Sigmoid colon (tissue), 7 donors: ENCODE measurements at places on chromosomes 2 and 18. TPM values are rescaled to one million over a fixed set of nuclear protein-coding genes. Genes with fewer than 3 reads are reported as not detected.

MARCHF4 gene
- polyA plus RNA-seq: 0.20 TPM

- DNase-seq: no peak
Observed at GRCh38 chr2:129483366-129483765, 496.1 kb upstream of the RAB6C start.

DNA sequence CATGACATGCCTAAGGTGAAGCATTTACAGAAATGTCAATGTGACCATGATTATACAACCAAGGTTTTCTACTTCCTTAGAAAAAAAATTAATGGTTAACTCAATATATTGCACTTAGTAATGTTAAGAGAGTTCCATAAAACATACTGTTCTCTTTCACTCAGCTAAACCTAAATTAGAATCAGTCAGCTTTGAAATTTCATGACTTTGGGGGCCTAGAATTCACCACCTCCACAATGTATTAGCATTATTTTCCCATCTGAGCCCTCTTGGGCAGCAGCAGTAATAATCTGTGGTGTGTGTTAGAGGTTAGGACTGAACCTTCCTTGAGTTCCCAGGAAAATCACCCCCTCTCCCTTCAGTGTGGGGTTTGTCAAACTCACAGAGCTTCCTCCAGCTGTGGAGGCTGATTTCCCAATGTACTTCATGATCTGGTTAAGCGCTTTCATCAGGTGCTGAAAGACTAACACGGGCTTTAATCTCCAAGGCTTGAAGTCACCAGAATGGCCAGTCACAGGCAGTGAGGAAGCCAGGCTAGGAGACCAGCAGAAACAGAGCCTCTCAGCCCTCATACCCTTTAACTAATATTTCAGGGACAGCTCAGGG, 7.1 kb upstream of the UPP2 start:
- no peak for DNase-seq

GRCh38 chr2:64947885-64948284, 41.3 kb upstream of the SLC1A4 start:
- no peak for DNase-seq

SS18 gene
- polyA plus RNA-seq: 22.8 TPM

DNA sequence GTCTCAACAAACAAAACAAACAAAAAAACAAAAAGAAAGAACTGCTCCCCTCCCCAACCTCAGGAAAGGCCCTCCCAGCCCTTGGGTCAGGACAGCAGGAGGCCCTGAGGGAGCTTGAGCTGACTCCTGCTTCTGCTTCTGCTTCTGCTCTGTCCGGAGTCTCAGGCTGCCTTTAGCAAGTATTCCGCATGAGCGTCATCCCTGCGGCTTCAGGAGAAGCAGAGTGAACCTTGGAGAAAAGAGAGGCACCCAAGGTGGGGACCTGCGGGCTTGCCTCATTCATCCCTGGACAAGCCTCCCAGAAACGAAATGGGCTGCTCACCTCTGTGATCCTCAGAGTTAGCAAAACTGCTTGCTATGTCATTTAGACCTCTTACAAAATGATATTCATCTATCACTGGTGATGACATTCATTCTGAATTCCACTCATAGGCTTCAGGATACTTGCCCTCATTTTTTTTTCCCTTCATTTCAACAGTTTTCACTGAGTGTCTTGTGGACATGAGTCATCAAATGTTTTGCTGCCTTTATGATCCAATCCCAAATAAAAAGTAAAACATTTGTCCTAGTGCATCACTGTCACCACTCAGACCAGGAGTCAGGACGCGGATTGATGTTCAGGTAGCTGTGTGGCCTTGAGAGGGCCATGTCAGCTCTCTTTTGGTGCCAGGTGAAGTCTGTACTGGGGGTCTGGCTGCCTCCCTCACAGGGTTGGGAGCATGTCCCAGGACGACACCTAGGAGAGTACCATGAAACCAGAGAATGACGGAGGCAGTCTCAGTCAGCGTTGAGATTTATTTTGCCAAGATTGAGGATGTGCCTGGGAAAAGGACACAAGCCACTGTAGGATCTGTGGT, 51.7 kb downstream of the IMPA2 start:
- peak; percentile 56 for DNase-seq

GRCh38 chr18:12861637-12862036, 22.4 kb downstream of the PTPN2 start:
- DNase-seq: no peak

GRHL1 gene
- 0.46 TPM for polyA plus RNA-seq

DNA sequence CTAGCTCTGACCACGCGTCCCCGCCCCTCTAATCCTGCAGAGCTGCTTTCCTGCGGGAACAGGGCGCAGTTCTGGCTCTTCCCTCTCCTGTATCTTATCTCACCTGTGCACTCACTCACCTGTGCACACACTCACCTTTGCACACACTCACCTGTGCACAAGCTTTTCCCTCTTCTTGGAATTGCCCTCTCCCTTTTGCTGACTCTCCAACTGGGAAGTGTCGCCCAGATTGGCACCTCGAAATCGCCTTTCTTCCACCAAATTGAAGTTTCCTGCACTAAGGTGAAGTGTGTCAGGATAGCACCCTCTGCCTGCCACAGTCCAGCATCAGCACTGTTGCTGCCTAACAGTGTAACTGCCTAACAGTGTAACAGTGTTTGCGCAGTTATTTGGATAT, 566 bp upstream of the CMPK2 start:
- DNase-seq: peak; percentile 64

DNA sequence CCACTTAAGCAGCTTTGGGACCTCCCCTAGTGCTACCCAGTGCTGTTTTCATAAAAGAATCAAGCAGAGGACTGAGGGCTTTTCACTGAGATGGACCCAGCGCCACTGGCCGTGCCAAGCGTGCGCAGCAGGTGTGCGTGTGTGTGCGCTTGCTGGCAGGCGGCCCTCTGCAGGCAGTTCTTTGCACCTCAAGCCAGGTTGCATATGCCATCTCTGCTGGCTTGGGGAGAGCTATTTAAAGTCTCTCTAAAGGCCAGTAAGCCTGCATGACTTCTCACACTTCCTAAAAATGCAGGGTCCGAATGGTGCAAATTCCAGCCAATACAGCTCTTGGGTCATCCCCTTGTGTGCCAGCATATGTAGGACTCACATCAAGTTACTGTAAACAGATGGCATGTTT, 255.5 kb downstream of the RNF152 start:
- DNase-seq: no peak

STPG4 gene
- 0.60 TPM for polyA plus RNA-seq

DNA sequence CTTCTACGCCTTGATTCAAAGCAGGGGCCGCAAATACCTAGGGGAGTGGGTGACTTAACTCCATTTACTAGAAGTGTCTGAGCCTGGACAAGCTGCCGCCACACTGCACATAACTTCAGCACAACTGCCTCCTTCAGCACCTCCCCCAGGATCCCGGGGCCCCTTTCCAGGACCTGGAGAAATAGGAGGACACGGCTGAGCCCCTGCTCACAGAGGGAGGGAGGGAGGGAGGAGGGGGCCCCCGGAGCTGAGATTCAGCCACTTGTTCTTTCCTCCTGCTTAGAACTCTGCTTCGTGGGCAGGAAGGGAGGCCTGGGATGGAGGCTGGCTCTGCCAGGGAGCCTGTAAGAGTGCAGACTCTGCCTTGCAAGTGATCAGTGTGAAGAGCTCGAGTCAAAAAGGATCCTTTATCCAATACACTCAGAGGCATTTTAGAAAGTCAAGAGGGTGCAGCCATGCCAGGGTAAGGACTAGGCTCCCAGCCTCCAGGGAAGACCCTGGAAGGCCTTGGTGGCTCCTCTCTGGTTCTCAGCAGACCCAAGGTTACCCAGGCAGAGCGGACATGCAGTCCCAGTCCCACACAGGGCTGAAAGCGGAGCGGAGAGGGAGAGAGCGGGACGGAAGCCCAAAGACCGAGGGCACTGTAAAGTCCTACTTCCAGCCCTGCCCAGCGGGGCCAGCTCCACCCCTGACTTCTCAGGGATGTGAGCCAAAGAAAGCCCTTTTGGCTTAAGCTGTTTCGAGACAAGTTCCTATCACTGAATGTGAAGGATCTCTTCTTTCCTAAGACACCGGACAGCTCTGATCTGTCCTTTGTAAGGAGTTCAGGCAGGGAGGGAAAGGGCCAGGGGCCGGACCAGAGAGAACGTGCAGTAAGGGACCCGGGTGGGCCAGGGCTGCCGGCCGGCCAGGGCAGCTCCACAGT, 8.6 kb upstream of the ARMC9 start:
- peak; percentile 79 for DNase-seq

- no peak for DNase-seq
Observed at GRCh38 chr2:235230821-235231601, 262.8 kb upstream of the AGAP1 start.

DNA sequence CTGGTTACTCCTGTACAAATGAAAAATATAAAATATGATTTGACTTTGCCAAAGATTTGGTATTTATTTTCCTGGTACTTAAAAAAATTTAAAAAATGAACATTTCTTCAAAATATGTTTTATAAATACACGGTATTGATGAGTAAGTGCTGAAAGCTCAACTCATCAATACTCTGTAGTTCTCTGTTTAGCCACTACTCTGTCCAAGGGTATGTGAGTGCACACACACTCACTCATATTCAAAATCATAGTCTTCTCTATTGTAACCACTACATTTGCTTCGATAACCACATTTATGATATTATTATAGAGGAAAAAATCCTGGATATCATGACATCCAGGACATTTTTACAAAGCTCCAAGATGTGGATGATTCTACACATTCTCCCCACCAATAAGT, 40.1 kb upstream of the GALNT5 start:
- no peak for DNase-seq

LDAH gene
- 6.0 TPM for polyA plus RNA-seq

DNA sequence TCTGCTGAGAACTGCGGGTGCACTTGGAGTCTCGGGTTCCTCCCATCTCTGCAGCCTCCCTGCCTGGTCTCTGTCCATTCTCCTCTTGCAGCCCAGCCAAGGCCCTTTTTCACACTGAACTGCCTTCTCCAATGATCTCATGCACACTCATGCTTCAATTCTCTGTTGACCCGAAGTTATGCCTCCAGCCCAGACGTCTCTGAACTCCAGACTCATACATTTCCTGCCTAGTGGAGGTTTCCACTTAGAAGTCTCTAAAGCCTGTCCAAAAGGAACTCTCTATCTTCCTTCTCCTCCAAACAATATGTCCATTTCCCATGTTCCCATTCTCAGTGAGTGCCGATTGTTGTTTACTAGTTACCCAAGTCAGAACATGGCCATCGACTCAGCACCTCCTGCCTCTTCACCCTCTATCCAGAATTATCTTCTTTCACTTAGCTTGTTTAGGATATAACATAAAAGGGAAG, 155.2 kb downstream of the IRS1 start:
- DNase-seq: no peak

KRTCAP3 gene
- 33.0 TPM for polyA plus RNA-seq

GRCh38 chr2:17272652-17273525, 245.4 kb downstream of the RAD51AP2 start:
- no peak for DNase-seq

DNA sequence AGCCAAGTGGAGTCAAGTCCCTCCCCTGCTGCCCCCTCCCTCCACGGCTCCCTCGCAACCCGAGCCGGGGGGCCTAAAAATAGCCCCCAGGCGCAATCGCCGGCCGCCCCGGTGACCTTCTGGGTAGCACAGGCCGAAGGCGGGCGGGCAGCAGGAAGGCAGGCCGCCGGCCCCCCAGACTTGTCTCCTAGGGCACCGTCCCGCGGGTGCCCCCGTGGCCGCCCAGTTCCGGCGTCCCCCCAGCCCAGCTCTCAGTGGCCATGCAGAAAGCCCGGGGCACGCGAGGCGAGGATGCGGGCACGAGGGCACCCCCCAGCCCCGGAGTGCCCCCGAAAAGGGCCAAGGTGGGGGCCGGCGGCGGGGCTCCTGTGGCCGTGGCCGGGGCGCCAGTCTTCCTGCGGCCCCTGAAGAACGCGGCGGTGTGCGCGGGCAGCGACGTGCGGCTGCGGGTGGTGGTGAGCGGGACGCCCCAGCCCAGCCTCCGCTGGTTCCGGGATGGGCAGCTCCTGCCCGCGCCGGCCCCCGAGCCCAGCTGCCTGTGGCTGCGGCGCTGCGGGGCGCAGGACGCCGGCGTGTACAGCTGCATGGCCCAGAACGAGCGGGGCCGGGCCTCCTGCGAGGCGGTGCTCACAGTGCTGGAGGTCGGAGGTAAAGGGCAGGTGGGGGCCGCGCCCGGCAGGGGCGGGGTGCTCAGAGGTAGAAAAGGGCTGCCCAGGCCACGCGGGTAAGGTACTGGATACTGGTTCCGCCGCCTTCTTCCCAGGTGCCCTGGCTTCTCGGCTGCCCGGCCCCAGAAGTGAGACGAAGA, at the start of gene SPEG:
Gene SPEG, plus strand, starts transcription at position 126 of the 808 bp plus-strand sequence. Its CDS starts 135 bp downstream, at position 261.
- DNase-seq: peak; percentile 67

PAX8 gene
- polyA plus RNA-seq: 1.1 TPM

CRIM1 gene
- 3.9 TPM for polyA plus RNA-seq
